ENCODE measurements at places on chromosomes 1 and 21.

GRCh38 chr1:119554183-119554582 is 47.2 kb downstream of the HSD3B1 start:
- DNase-seq, result no peak

- DNase-seq, result no peak
Measured at GRCh38 chr1:234877761-234878160, 250.9 kb downstream of the TOMM20 start.

- no peak for DNase-seq
Measured at GRCh38 chr21:37206496-37206895, 60.6 kb downstream of the VPS26C start.

- no peak for DNase-seq
Measured at GRCh38 chr21:35063428-35064172, 14.5 kb upstream of the RUNX1 start.

DNA sequence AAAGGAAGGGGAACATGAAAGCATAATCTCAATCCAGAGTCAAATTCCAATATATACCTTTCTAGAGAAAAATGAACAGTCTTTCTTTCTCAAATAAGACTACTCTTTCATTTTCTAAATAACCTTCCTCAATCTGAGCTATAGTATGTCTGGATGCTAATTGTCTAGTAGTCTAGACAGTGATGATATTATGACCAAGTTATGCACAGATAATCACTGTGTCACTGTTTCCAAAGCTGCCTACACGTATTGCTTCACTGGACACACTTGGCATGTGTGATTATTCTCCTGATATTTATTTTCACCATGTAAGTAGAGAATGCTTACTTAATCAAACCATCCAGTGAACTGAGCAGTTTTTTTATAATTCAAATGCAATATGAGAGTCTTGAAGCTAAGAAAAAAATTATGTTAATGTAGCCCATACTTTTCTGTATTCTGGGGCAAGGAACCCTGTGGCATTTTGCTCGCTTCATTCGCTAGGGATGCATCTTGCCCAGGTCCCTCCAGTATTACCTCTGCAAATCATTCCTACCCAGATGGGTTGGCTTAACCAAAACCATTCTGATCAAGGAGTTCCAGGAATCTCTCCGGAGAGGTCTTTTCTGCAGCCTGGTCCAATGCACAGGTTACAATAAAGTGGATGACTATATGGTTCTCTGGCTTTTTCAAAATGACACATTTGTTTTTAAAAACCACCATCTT is 303.1 kb upstream of the RUNX1 start:
- no peak for DNase-seq

- no peak for DNase-seq
Measured at GRCh38 chr1:40750451-40750908, 33.1 kb upstream of the KCNQ4 start.

DNA sequence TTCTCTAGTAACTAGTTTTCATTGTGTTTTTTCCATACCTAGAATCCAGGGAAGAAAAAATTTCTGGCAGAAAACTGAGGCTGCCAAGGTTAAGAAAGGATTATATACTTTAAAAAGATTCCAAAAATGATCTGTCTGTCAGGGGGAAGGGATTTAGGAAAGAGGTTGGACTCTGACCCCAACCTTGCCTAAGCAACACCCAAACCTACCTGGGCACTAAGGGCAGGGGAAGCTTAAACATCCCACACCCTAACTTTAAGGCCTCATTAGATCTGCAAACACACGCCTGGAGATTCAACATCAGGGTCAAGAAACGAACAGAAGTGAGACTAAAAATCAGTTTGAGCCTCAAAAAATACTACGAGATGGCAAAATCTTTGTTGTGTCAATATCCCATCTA is 19.4 kb downstream of the KDM5B start:
- no peak for DNase-seq

GRCh38 chr1:91201176-91201575 is 179.3 kb upstream of the ZNF644 start:
- DNase-seq, result no peak

DNA sequence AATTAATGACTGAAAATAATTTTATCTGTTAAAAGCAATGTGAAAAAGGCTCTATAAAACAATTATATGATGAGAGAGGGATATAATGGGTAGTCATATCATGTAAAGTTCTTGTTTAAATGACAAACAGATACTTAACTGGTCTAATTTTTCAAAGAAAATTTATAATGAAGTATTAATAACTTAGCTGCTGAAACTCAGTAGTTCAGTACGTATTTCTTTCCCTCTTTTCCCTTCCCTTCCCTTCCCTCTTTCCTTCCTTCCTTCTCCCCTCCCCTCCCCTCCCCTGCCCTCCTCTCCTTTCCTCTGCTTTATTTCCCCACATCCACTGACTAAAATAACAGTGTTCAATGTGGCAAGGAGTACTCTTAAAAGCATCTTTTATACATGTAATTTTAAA is 123.1 kb upstream of the PTGFR start:
- DNase-seq, result no peak

DNA sequence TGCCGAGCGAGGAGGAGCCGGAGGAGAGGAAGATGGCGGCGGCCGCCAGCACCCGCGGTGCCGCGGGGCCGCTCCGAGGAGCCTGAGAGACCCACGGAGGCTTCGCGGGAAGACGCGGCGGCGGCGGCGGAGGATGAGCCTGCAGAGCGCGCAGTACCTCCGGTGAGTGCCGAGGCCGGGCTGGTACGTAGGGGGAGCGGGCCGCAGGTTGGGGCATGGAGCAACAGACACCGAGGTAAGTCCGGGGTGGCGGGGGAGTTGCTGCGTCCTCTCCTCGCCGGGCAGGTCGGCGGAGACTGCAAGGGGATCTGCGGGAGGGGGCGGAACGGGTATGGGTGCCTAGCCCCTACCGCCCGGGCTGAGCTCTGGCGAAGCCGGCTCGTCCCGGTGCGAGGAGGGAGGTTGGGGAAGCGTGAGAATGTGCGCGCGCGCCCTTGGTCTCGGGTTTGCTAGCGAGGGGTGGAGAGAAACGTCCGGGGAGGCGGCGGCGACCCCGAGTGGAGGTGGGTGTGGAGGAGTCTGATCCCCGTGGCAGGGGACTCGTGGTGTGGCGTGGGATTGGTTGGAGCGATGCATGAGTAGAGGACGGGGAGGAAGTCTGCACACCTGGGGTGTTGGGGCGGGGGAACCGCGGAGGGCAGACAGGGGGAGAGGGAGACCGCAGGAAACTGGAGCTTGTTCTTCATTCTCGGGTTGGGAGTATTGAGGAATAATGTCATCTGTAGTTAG is at the start of gene SMG7:
Gene SMG7, plus strand, starts transcription at position 12 of the 729 bp plus-strand sequence. Its CDS starts 122 bp downstream, at position 134.
- DNase-seq, result peak; percentile 32

GRCh38 chr1:200367841-200368534 is 41.8 kb downstream of the ZNF281 start:
- DNase-seq, result no peak

DNA sequence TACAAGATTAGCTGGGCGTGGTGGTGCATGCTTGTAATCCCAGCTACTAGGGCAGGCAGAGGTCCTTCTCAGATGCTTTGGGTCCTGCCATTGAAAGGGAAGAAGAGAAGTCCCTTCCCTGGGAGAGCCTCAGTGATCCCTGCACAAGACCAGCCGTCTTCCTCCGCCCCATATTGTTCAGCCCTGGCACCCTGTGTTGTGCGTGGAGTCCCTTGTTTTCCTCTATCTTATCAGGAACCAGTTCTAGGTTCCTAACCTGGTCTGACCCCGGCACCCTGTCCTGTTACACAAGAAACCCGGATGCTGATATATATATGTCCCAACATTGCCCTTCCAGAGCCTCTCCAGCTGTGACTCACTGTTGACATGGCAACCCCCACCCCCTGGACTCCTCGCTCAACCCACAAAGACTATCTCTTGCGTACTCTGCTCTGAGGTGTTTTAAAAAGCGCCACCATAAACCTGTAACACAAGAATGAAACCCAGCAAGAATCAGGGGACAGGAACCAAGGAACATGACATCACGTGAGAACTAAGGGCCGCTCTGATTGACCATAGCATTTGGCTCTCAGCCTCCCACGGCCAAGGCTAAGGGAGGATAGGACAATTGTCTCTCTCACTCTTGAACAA is 4.8 kb downstream of the MX2 start:
- DNase-seq, result peak; percentile 12

GRCh38 chr1:25469177-25469576 is 38.5 kb downstream of the MACO1 start:
- DNase-seq, result no peak

- DNase-seq, result no peak
Measured at GRCh38 chr1:180185971-180186645, 31.4 kb downstream of the QSOX1 start.

DNA sequence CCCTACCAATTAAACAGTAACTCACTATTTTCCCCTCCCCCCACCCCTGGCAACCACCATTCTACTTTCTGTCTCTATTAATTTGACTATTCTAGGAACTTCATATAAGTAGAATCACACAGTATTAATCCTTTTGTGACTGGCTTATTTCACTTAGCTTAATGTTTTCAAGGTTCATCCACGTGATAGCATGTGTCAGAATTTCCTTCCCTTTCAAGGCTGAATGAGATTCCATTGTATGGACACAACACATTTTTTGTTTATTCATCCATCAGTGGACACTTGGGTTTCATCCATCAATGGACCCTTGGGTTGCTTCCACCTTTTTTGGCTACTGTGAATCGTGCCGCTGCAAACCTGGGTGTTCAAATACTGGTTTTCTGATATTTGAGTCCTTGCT is 41.7 kb downstream of the EIF2D start:
- no peak for DNase-seq

GRCh38 chr1:64935551-64936155 is 30.7 kb downstream of the JAK1 start:
- DNase-seq, result no peak

GRCh38 chr1:27589441-27589840 is 14.5 kb downstream of the AHDC1 start:
- DNase-seq, result no peak

GRCh38 chr21:29196670-29197191 is 66.3 kb downstream of the MAP3K7CL start:
- DNase-seq, result no peak

DNA sequence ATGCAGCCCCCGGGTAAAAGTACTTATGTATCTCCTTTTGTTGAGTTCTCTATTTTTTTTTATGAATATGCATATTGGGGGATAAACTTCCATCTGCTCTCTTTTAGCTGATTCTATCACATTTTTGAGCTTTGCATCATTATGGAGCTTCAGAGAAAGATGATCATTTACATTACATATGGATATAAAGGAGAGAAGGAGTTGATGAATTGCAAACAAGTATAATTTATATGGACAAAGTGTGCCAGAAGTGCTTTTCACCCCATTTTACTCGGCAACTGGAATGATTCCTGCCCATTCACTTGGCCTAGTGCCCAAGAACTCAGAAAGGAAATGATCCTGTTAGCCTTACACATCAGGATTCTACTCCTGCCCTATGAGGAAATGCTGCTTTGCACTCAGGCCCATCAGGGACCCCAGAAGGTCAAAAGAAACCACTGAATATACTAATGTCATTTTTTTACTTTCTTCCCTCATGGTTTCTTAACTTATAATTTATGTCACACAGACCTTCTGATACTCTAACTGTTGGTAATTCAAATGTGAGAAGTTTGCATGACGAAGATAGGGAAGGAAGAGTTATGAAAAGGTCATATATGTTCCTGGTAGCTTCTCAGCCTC is 65.6 kb downstream of the SAMSN1 start:
- DNase-seq, result no peak

GRCh38 chr1:151978922-151979321 is 14.7 kb downstream of the S100A10 start:
- no peak for DNase-seq

DNA sequence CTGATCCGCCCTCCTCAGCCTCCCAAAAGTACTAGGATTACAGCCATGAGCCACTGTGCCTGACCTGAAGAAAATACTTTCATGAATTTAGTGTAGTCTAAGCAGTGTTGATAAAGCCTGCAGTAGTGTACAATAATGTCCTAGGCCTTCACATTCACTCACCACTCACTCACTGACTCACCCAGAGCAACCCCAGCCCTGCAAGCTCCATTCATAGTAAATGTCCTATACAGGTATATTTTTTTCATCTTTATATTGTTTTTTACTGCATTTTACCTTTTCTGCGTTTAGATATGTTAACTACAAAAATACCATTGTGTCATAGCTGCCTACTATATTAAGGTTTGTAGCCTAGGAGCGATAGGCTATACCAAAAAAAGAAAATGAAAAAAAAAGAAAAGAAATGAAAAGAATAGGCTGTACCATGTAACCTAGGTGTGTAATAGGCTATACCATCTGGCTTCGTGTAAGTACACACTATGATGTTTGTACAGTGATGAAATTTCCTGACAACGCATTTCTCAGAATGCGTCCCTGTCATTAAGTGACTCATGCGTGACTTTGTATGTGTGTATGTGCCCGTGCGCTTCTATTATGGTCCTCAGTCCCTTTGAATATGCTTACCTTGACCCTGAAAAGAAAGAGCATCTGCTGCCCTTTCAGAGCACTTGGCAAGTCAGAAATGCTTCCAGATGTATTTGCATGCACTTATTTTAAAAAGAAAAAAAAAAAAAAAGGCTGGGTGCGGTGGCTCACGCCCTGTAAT is 9.2 kb upstream of the SLAMF8 start:
- DNase-seq, result no peak

- DNase-seq, result no peak
Measured at GRCh38 chr1:35660581-35661473, 19.5 kb upstream of the PSMB2 start.

GRCh38 chr1:28811766-28812668 is at the start of gene OPRD1:
OPRD1 (plus strand) TSS chr1:28812170; CDS start chr1:28812384, 214 bp downstream.
- no peak for DNase-seq

- DNase-seq, result no peak
Measured at GRCh38 chr1:147541672-147542568, 619 bp downstream of the BCL9 start.

- DNase-seq, result no peak
Measured at GRCh38 chr1:29447368-29447767, 211.0 kb downstream of the PTPRU start.

DNA sequence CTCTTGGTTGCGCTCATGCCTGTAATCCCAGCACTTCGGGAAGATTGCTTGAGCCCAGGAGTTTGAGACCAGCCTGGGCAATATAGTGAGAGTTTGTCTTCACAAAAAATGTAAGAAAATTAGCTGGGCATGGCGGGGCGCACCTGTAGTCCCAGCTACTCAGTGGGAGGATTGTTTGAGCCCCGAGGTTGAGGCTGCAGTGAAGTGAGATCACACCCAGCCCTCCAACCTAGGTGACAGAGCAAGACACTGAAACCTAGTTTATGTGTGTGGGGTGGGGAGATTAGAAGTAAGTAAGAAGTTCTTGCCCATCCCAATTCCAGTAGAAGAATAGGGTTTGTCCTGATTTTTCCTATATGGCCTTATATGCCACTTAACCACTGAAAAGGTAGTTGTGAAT is 2.0 kb downstream of the RPL5 start:
- no peak for DNase-seq

GRCh38 chr1:245589906-245590305 is 435.1 kb downstream of the KIF26B start:
- no peak for DNase-seq

All from CD4-positive, alpha-beta T cell treated with Interleukin-15 for 4 hours (primary cell).